Stimulated activated CD4-positive, alpha-beta T cell treated with anti-CD3 and anti-CD28 coated beads, Interleukin-1b, Interleukin-23, amount 100 ng/mL, for 48 hours (primary cell): ENCODE measurements at places on chromosomes 6 and 20.

- no peak for DNase-seq
Observed at GRCh38 chr20:43513372-43513930, 6.0 kb downstream of the L3MBTL1 start.

DNA sequence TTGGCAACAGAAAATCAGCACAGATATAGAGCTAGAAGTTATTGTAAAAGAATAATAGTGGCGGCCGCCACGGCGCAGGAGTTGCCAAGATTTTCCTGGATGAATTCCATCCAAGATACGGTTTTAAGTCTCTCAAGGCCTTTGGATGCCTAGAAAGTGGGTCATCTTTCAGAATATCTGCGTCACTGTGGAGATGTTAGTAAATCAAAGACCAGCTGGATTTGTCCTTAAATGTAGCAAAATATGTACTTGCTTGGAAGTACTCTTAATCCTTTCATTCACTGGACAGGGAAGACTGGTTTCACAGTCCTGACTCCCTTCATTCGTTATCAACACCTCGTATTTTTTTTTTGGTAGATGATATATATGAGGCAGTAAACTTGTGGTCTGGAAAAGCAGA lies 83.0 kb downstream of the SLC22A3 start:
- no peak for DNase-seq

DNA sequence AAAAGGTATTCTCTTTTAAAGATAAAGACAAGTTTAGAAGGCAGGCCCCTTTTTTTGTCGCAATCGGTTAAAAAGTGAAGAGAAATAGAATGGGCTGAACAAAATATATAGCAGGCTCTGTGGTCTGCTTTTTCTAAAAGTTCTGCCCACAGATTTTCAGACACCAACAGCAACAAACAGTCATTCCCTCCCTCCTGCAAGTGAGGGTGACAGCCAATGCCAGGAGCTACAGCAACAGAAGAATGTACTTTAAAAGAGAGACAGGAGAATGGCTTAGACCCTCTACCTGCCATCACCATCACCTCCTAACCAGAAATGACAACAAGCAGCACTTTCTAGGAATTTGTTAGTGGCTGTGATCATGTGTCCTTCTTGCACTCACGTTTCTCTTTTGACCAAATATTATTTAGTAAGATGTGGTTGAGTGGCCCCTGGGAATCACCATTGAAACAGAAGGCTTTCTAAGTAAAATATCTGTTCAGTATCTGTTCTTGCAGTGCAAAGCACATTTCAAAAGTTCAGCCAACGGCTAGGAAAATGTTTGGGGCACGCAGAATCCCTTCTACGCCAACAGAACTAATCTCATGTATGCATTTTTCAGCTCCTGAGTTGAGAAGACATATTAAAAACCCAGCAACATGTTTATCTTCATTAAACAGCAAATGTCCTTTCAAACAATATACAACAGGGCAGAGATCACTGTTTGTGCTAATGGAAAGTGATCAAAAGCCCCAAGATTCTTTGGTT lies 248.5 kb downstream of the ATXN1 start:
- DNase-seq: no peak

- no peak for DNase-seq
Observed at GRCh38 chr6:140069576-140069975, 695.1 kb upstream of the CITED2 start.

DNA sequence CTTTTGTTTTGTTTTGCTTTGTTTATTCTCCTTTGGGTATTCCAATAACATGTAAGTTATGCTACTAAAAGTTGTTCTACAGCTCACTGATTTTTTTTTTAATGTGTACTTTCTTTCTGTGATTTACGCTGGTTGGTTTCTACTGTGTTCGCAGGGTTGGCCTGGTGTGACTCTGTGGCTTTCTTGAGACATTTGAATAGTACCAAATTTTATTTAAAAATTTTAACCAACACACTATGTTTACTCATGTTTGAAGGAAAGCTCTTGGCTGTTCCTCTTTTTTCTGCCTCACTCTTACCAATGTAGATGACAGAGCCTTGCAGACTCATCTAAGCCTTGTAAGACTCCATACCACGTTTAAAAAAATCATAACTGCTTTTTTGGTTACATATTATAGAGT lies 1784.9 kb upstream of the DEFB115 start:
- no peak for DNase-seq

DNA sequence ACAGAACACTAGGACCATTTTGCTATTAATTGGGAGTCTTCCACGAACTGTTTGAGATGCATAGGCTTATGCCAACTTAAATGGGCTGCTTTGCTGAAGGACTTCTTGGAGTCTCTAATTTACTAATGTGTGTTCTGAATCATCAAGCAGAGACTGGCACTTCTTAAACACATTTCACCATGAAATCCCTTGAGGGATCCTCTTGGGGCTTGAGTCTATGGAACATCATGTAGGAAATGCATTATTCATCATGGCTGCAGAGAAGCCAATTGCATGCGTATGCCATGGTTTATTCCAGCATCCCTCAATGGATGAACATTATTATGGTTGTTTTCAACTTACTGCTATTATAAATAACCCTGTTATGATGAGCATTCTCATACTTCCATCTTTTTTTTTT lies 73.4 kb downstream of the FGD2 start:
- no peak for DNase-seq
